ENCODE measurements at places on chromosomes 5 and 9.

DNA sequence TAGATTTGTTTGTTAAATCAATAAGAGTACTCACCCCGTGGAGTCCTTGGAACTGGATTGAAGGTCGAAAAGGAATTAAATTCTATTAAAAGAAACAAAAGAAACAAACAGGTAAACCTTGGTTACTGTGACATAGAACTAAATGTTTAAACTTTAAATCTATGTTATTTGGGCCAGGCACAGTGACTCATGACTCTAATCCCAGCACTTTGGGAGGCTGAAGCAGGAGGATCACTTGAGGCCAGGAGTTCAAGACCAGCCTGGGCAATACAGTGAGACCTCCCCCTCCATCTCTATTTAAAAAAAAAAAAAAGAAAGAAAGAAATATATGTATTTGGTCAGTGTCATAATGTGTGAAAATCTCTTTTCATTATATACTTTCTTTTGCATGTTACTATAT, 18.7 kb downstream of the ELL2 start:
- no peak for DNase-seq

DNA sequence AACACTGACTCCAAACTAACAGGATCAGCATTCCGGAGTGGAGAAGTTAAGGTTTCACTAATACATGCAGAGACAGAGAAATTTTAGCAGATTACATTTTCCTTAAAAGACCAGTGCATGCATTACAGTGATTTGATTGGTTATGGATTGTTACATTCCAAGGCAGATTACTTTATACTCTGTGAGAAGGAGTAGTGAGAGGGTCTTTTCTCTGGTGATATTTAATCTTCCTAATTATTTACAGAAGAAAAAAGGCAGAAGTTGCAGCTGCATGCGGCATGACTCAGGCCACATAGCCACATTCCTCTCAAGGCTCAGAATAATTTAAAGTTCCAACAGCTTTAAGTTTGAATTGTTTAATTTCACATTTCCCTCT, 53.0 kb upstream of the PDZD2 start:
- DNase-seq = no peak

GRCh38 chr9:21708260-21708711, 94.2 kb upstream of the MTAP start:
- no peak for DNase-seq

GRCh38 chr5:179266291-179267070, 78.8 kb downstream of the ADAMTS2 start:
- DNase-seq = no peak

DNA sequence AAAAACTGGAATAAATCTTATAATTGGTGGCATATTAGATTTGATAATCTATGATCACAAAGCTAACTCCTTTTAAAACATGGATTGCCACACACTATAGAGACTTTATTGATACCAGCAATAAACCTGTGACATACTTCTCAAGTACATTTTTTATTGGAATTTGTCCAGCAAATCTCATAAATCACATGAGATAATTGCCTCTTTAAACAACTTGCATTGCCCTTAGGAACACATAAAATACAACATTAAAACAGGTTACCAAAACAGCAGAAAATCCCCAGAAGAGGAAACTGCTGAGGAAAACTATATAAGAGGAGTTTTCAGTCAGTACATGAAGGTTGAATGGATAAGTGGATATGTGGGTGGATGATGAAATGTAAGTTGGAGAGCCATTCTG, 124.6 kb downstream of the SNCAIP start:
- no peak for DNase-seq

GRCh38 chr5:73214996-73215395, 42.0 kb downstream of the TMEM174 start:
- DNase-seq = no peak
